NCI-H187 (cell line): ENCODE measurements at places on chromosomes 6 and 20.

GRCh38 chr20:56345911-56346310 lies 12.9 kb upstream of the FAM210B start:
- DNase-seq, result no peak

- no peak for DNase-seq
Observed at GRCh38 chr6:120320481-120321162, 971.1 kb upstream of the MAN1A1 start.

DNA sequence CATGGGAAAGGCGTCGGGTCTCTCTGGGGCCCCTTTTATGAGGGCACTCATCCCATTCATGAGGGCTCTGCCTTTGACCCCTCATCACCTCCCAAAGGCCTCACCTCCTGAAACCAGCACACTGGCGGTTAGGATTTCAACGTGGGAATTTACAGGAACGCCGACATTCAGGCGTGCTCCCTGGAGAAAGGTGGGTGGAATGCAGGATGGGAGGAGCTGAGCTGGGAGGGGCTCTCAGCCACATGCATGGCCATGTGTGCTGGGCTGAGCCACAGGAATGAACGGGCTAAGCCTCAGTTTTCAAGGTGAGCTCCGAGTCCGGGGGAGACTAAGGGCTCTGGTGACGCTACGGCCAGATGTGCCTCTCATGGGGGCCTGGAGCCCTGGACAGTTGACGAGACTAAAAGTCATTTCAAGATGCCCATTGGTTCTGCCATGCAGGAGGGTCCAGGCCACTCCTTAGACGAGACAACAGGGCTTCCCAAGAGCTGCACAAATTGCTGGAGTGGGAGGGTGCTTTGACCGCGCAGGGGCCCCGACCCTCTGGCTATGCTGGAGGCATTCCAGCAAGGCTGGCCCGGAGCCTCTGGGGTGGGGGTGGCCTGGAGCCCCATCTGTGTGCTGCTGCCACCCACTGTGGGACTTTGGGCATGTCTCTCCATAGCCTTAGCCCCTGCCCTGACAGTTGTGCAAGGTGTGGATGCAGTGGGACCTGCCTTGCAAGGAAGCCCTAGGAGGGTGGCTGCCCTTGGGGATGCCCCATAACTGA lies 3.8 kb upstream of the ARFGAP1 start:
- no peak for DNase-seq

DNA sequence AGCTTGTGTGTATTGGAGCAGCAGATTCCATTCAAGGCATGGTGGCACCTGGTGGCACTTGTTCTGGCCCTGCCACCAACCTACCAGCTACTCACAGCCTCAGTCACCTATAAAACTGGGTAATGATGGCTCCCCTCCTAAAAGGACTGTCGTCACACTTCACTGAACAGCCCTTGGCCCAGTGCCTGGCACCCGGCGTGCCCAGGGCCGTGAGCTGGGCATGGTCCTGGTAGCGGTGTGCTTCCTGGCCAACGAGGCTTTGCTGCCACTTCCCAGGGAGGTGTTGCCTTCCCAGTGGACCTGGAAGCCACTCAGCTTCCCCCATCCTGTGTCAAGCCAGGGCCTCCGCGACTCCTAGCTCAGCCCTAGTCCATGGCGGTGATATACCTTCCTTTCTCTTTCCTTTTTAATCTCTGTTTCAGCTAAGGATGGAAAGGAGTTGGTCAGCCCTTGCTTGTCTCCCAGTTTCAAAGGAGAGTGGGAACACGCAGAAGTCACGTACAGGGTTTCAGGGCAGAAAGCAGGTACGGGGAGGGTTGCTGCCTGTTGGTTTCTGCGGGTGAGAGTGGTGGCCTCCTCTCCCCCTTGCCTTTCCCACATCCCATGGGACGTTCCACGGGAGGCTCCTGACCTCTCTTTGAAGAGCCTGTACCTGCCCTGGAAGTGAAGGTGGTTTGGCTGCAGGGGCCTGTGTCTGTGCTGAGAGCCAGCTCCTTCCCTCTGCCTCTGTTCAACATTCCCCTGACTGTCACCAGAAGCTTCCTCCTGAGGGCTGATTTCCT lies 25.5 kb downstream of the ENTPD6 start:
- no peak for DNase-seq

DNA sequence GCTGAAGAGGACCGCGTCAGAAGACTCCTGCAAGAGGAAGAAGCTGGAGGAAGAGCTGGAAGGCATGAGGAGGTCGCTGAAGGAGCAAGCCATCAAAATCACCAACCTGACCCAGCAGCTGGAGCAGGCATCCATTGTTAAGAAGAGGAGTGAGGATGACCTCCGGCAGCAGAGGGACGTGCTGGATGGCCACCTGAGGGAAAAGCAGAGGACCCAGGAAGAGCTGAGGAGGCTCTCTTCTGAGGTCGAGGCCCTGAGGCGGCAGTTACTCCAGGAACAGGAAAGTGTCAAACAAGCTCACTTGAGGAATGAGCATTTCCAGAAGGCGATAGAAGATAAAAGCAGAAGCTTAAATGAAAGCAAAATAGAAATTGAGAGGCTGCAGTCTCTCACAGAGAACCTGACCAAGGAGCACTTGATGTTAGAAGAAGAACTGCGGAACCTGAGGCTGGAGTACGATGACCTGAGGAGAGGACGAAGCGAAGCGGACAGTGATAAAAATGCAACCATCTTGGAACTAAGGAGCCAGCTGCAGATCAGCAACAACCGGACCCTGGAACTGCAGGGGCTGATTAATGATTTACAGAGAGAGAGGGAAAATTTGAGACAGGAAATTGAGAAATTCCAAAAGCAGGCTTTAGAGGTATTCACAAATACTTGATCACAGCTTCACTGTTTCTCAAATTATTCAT lies 8.9 kb upstream of the SNRNP48 start:
- no peak for DNase-seq

DNA sequence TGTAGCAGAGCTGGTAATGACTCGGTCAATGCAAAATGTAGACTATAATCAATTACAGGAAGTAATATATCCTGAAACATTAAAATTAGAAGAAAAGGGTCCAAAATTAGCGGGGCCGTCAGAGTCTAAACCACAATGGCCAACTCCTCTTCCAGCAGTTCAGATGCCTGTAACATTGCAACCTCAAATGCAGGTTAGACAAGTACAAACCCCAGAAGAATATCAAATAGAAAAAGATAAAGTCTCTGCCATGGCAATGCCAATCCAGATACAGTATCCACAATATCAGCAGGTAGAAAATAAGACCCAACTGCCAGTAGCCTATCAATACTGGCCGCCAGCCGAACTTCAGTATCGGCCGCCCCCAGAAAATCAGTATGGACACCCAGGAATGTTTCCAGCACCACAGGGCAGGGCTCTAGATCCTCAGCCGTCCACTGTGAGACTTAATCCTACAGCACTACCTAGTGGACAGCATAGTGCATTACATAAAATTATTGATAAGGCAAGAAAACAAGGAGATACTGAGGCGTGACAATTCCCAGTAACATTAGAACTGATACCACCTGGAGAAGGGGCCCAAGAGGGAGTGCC lies 158.4 kb downstream of the GPX5 start:
- no peak for DNase-seq

- DNase-seq, result no peak
Observed at GRCh38 chr6:166587631-166588413, 1.3 kb upstream of the RAMACL start.

- DNase-seq, result no peak
Observed at GRCh38 chr6:131005439-131006016, 57.5 kb downstream of the EPB41L2 start.

DNA sequence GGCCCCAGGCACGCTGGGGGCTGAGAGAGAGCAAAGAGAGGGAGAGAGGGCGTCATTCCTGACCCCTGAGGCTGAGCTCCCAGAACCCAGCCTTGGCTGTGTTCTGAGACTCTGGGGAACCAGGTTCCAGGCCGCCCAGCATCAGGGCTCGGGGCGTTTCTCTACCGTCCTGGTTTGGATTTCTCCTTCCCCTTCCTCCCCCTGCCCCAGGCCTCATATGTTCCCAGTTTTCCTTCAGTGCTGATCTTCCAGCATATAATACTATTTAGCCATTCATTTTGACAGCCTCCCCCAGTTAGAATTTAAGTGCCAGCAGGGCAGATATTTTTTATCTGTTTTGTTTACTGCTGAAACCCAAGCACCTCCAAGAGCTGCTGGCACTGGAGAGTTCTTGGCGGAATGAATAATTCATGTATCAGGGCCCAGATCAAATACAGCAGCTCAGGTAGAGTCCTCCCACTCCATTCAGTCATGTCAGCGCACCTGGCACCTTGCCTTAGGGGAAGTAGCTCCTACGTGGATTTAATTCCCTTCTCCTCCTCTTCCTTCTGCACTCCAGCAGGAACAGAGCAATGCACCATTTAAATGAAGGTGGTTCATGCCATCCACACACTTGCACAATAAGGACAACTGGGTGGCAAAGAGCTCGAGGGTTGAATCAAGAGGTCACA lies 23.4 kb upstream of the FRMD1 start:
- peak; percentile 56 for DNase-seq

GRCh38 chr20:10747019-10747418 lies 73.2 kb upstream of the JAG1 start:
- DNase-seq, result no peak
